ENCODE measurements at places on chromosomes 12 and 14. TPM values are rescaled to one million over a fixed set of nuclear protein-coding genes. Genes with fewer than 3 reads are reported as not detected.

GPR68 gene
- total RNA-seq: 14.0 TPM

SLC10A1 gene
- total RNA-seq: not detected

DNA sequence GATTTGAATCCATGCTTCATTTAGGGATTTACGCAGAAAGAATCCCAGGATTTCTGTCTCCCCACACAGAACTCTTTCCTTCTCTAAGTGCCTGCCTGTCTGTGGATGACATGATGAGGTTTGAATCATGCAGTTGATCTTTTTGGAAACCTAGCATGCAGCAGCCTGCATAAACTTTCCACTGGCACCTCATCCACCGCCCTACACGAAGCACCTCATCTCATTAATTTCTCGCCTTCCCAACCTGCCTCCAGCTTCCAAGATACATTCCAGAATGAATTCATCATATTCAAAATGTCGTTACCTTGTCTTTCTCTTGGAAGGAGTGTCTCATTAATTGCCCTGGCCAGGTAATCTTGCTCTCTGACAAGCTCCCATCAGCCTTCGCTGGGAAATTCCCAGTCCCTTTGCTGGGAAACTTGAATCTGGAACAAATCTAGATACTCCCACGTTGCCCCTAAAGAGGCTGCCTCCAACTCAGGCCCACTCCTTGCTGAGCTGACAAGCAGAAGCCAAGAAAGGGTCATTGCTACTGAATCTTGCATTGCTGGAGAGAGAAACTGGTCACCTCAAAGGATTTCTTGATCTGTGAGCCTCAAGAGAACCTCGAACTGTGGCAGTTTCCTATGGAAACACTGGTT lies 48.2 kb downstream of the SERPINA3 start:
- no peak for DNase-seq

DNA sequence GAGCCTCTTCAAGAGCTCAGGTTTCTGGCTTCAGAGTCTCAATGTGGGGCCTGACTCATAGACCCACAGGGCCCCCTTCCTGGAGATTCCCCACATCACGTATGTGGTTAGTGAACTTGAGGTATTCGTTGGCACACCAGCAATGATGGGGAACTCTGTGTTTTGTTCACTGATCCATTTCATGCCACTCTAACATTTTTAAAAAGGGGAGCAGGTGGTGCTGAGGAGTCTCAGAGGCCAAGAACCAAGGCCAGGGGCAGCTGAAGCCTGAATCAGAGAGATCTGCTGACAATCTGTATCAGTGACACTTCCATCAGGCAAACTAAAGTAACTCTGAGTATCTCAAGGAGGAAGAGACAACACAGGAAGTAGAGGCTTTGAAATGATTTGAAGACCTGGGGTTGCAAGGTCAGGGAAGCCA lies 323.4 kb downstream of the VRK1 start:
- DNase-seq: peak; percentile 82

GRCh38 chr12:39897315-39897714 lies 208.6 kb downstream of the SLC2A13 start:
- no peak for DNase-seq

SYCP3 gene
- total RNA-seq: 0.09 TPM

GRCh38 chr12:128076188-128076587 lies 190.8 kb upstream of the TMEM132C start:
- no peak for DNase-seq

NXPH4 gene
- total RNA-seq: 0.41 TPM
